Aorta (tissue), 5 donors: ENCODE measurements at places on chromosomes 1 and 21.

- peak; percentile 94 for DNase-seq
Measured at GRCh38 chr1:45550401-45551351, at the start of gene AKR1A1. Gene AKR1A1 (plus strand): TSS chr1:45550826. CDS start chr1:45561795, 10,969 bp downstream.

- no peak for DNase-seq
Measured at GRCh38 chr1:200228486-200228885, 181.3 kb downstream of the ZNF281 start.

- DNase-seq, result no peak
Measured at GRCh38 chr1:219066631-219067349, 106.9 kb upstream of the LYPLAL1 start.

DNA sequence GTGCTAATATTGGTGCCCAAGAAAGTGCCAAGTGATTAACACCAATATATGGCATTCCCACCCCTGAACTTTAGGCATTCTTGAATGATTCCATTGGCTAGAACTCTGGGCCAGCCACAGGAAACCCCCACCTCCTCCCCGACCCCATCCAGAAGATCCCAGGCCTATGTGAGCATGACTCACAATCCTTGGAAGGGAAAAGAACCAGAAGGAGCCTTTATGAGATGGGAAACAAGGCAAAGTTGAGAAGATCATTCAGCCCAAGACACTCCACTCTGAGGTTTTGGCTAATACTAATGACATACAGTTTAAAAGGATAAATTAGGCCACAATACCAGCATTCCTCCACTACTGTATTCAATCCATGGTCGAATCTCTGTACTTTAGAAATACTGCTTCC, 21.8 kb downstream of the ELK4 start:
- DNase-seq, result no peak

GRCh38 chr1:66690666-66691381, 61.4 kb upstream of the DYNLT5 start:
- DNase-seq, result no peak

DNA sequence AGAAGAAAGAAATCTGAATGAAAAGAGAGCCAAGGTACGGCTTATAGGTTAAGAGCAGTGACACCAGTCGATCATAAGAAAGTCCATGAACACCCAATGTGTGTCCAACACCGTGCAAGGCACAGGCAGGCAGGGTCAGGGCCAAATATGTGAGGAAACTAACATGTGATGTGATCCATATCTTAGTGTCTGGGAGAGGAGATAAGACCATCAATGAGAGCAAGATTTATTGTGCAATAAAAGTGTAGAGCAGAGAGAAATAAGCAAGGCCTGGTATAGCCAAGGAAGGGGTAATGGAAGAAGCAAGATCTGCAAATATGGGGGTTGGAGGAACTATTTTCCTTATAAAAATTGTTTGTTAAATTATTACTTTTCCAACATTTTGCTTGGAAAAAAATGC, 198.8 kb downstream of the CRB1 start:
- no peak for DNase-seq

DNA sequence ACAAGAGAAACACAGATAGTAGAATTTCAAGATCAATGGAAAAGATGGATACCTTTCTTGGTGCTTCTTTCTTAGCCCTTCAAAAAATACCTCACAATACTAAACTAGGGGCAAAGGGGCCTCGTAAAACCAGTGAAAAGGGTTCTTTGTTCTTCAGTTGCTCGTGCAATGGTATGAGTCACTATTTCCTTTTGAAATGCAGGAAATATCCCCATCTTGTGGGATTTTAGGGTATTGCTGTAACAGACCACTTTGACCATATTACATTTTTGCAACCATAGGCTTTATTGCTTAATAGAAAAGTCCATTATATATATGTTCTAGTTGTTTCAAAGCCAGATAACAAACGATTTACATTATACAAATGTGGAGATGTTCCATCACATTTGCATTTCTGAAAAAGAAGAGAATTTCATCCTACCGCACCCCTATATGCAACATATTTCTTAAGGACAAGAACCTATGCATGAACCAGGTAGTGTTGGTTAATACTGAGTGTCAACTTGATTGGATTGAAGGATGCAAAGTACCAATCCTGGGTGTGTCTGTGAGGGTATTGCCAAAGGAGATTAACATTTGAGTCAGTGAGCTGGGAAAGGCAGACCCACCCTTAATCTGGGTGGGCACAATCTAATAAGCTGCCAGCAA, 88.6 kb upstream of the PKN2 start:
- no peak for DNase-seq

DNA sequence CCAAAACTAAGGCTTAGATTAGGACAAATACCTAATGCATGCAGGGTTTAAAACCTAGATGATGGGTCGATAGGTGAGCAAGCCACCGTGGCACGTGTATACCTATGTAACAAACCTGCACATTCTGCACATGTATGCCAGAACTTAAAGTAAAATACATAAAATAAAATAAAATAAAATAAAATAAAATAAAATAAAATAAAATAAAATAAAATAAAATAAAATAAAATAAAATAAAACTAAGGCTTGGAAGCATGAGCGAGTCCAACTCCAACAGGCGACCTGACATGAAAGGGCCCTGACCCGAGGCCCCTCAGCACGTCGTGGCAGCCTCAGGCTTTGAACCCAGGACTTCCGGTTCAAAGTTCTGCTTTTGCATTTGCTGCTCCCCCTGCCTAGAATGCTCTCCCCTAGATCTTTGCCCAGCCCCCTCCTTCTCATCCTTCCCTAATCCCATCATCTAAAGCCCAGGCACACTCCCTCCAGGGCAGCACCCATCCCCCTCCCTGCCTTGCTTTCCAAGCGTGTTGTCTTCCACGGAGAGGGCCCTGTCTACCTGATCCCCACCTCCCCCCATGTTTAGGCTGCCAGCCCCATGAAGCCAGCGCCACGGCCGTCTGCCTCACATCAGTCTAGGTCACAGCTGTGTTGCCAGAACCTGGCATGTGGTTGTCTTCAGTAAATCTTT, 64.3 kb downstream of the TAS1R2 start:
- DNase-seq, result peak; percentile 42

- DNase-seq, result no peak
Measured at GRCh38 chr1:156214024-156214748, 1.4 kb downstream of the PMF1 start.

DNA sequence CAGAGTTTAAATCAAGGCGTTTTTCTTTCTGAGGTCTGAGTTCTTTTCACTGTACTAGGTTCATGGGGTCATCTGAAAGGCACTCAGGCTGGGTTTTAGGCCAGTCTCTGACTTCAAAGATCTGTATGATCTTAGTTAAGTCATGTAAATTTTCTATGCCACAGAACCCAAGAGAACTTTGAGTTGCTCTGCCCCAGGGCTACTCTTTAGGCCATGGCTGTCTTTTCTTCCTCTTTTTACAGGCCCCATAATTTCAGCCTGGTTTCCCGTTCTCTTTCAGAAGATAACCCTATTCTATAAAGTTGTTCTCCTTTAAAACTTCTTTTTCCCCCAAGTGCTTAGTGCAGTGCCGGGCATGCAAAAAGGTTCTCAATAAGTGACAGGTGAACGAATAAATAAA, 26.1 kb downstream of the METTL13 start:
- DNase-seq, result no peak

GRCh38 chr1:218303176-218303879, 18.2 kb downstream of the RRP15 start:
- DNase-seq, result no peak

- no peak for DNase-seq
Measured at GRCh38 chr1:85229574-85230097, 28.8 kb upstream of the SYDE2 start.
